ENCODE measurements at places on chromosomes 6 and 20.
A peak's percentile ranks its signal among the peaks of the same experiment; 100 is the strongest.

- DNase-seq: no peak
Measured at GRCh38 chr6:167676666-167677421, 149.9 kb upstream of the AFDN start.

DNA sequence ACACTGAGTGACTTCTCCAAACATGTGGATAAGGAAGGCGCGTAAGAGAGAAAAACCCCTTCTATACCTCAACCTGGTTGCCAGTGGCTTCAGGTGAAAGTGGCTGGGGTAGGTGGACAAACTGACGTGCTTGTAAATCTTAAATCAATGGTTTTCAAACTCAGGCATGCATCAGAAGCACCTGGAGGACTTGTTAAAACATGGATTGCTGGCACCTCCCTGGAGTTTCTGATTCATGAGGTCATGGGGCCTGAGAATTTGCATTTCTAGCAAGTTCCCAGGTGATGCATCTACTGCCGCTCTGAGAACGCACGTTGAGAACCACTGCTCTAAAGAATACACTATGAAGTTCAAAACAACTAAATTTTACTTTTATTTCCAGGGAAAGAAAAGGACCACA lies 31.9 kb upstream of the TAB2 start:
- no peak for DNase-seq

GRCh38 chr20:10715035-10715434 lies 41.2 kb upstream of the JAG1 start:
- no peak for DNase-seq

- no peak for DNase-seq
Measured at GRCh38 chr20:20009784-20010253, 7.3 kb upstream of the NAA20 start.

DNA sequence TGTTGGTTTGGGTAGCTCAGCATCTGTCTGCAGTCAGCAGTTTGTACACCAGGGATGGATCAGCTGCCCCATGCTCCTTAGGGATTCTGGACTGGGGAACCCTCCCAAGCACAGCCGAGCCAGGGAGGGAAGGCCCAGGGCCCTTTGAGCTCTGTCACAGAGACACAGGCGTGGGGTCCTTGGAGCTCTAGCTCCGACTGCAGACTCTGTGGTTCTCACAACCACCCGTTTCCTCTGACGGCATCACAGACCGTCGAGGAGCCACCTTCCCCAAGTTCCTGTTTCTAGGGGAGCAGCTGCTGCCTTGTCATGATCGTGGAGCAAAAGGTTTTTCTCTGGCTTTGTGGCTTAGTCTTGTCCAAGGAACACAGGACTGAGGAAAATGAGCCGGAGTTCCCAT lies at the start of gene SLA2:
Gene SLA2 (minus strand): TSS at position 199 of the 400 bp plus-strand sequence. CDS start 4,861 bp downstream, outside the sequence.
- DNase-seq: peak; percentile 60

DNA sequence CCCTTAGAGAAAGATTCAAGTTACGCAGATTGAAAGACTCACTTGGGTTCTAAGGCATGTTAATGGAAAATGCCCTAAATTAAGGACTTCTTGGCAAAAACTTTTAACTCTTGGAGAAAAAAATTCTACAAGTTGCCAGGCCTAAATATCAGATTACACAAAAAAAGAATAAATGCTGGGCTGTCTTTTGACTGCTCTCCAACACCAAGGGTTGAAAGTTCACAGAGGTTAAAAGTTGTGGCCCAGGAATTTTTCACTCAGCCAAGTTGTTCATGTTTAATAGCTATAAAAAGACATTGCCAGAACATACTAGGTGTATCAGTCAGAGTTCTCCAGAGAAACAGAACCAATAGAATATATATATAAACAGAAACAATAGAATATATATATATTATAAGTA lies 268.4 kb upstream of the PRND start:
- no peak for DNase-seq

DNA sequence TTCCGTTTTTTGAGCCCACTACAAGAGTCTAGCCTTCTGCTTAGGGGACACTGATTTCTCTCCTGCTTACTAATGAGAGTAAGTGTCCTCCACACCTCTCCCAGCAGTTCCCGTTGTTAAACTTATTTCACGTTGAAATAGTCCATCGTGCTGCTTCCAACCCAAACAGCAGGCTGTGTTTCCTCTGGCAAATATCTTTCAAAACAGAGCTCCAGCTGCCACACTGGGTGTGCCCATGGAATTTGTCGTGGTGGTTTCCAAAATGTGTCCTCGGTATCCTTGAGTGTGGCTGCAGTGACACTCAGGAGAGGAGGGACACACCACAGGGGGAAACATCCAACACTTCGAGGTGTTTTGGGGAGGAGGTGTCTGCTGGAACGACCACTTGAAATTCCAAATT lies 176.5 kb upstream of the RALGAPA2 start:
- DNase-seq: no peak

DNA sequence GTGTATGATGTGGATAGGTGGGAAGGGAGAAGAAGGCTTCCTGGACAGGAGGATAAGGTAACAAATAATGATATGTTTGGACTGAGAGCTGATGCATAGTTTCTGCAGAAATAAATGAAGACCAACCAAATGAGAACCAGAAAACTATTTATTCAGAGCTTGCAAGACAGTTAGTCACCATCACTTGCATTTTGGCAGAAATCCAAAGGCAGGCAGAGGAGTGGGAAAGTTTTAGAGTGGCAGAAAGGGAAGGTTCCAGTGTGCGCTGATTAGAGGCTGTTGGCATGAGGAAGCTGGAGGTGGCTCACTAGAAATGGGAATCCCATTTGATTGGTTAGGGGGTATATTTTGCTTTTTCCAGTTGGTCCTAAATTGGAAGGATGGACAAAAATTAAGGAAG lies 13.0 kb upstream of the F13A1 start:
- DNase-seq: no peak

- no peak for DNase-seq
Measured at GRCh38 chr20:51193066-51193772, 170.3 kb upstream of the KCNG1 start.

- no peak for DNase-seq
Measured at GRCh38 chr20:9447182-9447581, 67.2 kb upstream of the LAMP5 start.

- DNase-seq: no peak
Measured at GRCh38 chr6:17207281-17207680, 73.9 kb upstream of the RBM24 start.

DNA sequence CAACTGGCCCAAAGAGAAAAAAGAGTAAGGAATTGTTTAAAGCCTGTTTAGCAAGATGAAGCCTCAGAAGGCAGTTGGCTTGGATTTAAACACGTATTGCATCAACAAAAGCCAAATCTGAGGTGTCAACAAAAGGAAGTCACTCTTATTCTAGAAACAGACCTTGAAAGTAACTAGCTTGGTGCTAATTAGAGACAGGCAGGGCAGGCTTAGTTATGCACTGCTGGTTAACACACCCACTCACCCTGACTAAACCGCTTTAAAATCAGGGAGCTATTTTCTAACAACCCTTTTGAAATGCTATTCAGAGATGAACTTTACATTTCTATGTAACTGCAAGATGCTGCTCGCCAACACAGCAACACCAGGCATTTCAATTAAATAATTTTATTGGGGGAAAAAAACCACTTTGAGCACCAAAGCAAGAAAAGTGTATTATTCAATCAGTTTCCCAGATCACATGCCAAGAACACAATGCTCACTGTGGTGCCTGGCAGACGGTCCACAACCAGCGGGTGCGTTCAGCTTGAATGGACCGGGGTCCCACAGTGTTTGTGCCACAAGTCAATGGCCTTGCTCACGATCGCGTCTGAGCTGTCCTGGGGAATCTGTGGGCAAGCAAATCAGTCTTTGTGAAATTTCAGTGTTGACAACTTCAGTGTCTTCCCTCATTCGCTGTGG lies 23.6 kb downstream of the TBC1D7 start:
- no peak for DNase-seq

GRCh38 chr6:15340775-15341174 lies 94.9 kb downstream of the JARID2 start:
- DNase-seq: no peak

GRCh38 chr6:132972971-132973370 lies 158.6 kb downstream of the RPS12 start:
- no peak for DNase-seq

DNA sequence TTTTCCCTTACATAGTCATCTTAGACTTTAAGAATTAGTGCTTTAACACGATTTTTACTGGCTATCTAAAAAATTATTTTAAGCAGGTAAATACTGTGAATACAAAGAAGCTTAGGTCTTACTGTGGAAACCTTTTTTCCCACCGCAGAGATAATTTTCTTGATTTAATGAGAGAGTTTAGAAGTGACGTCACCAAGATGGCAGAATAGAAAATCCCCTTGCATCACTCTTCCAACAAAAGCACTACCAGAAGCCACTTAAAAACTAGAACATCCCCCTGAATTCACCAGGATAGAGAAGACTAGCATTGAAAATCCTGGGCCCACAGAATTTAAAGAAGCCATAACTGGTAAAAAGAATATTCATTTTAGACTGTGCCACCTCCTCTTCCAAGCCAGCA lies 375.4 kb upstream of the PTCHD4 start:
- DNase-seq: no peak

DNA sequence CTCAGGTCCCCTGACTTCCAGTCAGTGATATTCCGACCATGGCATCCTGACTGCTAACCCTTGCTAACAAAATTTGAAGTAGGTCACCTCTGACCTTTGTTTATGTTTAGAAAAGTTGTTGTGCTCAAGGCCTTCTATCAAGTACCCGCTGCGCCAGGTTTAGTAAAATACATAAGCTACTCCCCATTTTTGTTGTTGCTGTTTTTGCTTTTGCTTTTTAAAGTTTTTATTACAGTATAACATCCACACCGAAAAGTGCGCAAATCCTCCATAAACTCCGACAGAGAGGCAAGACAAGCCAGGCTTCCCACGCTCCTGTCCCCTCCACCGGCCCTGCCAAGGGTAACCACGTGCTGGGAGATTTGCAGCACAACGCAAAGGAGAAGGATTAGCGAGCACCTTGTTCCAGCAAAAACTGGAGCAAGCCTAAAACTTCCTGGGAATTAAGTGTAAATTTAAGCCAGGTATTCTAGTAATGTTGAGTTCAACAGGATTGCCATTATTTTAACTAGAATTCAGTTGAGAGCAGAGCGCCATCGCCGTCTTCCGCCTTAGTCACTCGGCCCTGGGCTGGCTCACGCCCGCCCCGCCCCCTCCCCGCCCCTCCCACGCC lies 17.8 kb upstream of the HMGN4 start:
- DNase-seq: no peak

DNA sequence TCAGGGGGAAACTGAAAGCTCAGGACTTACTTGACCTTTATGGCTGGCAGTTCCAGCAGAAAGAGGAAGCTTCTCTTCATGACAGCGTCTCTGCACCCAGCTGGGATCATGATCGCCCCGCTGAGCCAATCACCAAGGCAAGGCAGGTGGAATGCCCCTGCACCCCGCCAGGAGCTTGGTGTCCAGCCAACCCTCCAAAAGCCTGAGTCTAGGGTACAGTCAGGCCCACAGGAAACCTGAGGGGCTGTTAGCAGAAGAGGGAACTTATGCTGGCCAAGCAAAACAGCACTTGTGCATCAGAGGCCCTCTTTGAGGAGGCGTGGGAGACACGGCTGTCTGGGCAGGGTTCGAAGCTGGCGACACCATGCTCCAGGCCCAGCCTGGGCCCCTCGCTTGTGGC lies 188.3 kb upstream of the GMDS start:
- no peak for DNase-seq

DNA sequence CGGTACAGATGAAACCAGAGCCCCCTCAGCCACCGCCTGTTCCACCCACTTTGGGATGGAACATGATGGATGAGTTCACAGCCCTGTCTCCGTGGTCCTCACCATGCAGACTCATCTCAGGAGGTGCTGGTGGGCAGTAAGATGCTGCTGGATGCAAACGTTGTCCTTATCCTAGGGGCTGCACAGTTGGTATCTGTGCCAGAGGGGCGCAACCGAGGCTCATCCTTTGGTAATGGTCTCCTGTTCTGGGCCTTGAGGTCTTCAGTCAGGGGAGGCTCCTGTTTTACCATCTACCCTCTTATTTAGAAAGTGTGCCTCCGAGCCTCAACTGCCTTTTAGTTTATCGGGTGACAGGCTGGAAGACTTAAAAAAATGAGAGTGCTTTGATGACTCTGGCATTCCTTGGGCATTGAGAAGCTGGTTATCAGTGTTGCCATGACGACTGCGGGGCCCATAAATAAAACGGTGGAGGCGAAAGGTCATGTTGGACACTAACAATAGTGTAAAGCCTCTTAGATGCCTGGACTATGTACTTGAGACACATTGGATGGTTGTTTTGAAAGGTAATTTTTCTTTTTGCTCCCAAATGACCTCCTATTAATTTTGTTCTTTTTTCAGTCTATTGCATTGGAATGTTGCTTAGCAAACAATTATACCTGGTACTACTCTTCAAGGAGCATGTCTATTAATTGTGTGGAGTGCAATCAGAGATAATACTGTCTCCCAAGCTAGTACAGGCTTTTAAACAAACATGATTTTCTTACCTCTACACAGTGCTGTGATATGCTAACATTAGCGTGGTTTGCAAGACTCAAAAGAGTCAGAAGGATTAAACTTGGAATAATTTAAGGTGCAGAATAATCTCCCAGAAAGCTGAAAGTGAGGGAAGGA lies 74.2 kb upstream of the DSP start:
- DNase-seq: no peak

GRCh38 chr6:56806368-56806767 lies 148.5 kb upstream of the BEND6 start:
- no peak for DNase-seq
